ENCODE measurements at places on chromosomes 4 and X. TPM values are rescaled to one million over a fixed set of nuclear protein-coding genes. Genes with fewer than 3 reads are reported as not detected.

FAM241A gene
- 2.1 TPM for total RNA-seq

TEX13C gene
- not detected for total RNA-seq

UNC5C gene
- 13.6 TPM for total RNA-seq

MAGEA6 gene
- total RNA-seq = not detected

ARMCX1 gene
- total RNA-seq = 67.7 TPM

NLGN4X gene
- 11.5 TPM for total RNA-seq

PABPC5 gene
- total RNA-seq = 3.2 TPM
